ENCODE measurements at places on chromosomes 12 and 14. TPM values are rescaled to one million over a fixed set of nuclear protein-coding genes. Genes with fewer than 3 reads are reported as not detected.

Gene KRT7
- 5,590 TPM for total RNA-seq

Gene TTC6
- 0.29 TPM for total RNA-seq

Gene MYH6
- total RNA-seq, result 0.13 TPM

Gene TPH2
- total RNA-seq, result not detected

Gene OAS1
- total RNA-seq, result 41.0 TPM

Gene PTCSC3
- total RNA-seq, result not detected

Gene KLHDC1
- 0.30 TPM for total RNA-seq

Gene MGST1
- total RNA-seq, result 754 TPM

Gene BATF
- not detected for total RNA-seq

Gene TIMELESS
- total RNA-seq, result 34.3 TPM

Gene CFAP54
- total RNA-seq, result 1.1 TPM

Gene LALBA
- not detected for total RNA-seq
